CD8-positive, alpha-beta T cell (primary cell): ENCODE measurements at places on chromosomes 11 and 22.

- no peak for DNase-seq
These were observed 27.5 kb upstream of the FBLN1 start for GRCh38 chr22:45475063-45475747.

DNA sequence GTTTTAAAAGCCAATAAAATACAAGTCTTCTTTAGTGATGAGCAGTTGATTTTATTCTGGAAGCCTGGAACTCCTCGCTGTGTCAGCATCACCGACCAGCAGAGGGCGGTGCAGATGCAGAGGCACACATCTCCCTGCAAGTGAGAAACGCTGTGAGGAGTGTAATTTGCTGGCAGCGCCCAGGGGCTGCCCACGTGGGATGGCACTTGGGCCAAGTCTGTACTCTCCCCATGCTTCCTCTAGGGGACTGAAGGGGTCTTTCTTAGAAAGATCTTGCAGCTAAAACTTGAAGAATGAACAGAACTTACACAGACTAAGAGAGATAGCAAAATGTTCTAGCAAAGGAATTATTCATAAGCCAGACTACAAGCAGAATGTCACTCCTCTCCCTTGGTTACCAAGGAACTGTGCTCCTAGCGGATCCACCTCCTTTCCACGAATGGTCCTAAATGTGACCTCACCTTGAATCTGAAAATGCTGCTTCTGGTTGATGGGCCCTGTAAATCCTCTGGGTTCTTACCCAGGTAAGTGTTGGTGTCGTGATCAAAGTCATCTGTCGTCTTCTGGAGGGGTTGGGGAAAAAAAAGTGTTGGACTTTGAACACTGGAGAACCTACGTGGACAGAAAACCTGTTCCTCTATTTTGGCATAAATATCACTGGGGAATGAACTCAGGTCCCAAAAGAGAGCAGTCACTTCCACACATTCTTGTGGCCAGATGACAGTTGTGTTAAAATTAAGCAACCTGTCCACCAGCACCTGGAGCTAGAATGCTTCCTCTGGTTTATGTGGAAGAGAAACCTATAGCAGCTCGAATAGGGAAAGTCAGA is 31.8 kb downstream of the CNTF start:
- peak; percentile 80 for DNase-seq

- DNase-seq, result no peak
These were observed 79.7 kb downstream of the FBLN1 start for GRCh38 chr22:45582236-45582954.

DNA sequence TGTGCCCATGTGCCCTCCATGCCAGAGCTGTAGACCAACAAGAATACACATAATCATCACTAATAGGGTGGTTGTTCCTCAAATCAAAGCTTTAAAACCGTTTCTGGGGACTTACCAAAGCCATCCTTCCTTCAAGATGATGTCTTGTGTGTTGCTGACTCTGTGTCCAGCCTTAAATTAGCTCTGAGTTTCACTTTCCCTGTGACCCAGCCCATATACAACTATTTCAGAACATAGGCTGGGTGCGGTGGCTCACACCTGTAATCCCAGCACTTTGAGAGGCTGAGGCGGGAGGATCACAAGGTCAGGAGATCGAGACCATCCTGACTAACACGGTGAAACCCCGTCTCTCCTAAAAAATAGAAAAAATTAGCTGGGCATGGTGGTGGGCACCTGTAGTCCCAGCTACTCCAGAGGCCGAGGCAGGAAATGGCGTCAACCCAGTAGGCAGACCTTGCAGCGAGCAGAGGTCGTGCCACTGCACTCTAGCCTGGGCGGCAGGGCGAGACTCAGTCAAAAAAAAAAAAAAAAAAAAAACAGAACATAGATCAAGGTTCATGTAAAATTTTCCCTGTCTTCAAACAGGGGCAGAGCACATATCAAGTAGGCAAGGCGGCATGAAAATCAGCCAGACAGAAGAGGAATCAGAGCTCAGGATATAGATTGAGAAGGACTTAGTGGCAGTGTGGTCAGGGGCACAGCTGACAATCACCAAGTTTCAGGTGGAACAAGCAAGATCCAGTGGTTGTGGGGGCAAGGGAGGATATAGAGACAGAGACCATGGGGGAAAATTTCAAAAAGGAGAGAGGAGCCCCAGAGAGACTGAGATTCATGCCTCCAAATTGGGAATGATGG is at the start of gene PLAAT2:
PLAAT2 (minus strand) TSS at position 179 of the 855 bp plus-strand sequence; CDS start at position 124, 55 bp downstream.
- DNase-seq, result no peak

DNA sequence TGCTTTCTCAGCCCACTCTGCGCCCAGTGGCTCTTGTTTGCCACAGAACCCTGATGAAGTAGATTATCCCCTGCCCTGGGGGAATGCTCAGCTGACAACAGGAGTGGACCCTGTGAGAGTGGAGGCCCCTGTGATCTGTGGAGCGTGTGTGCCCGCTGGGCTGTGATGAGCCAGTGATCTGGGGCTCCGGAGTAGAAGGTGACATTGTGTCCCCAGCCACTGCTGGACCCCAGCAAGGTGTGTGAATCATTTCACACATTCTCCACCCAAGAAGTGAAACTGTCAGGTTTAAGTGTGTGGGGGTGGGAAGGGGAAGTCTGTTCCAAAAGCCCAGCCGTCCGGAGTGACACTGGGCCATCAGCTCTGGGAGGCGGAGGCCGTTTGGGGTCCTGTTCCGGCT is 33.1 kb upstream of the GRAMD4 start:
- no peak for DNase-seq

- DNase-seq, result no peak
These were observed 8.1 kb upstream of the GLYAT start for GRCh38 chr11:58739725-58740430.
